ENCODE measurements at places on chromosomes 7 and 10.

GRCh38 chr7:95690367-95690947, 81.9 kb upstream of the DYNC1I1 start:
- DNase-seq = peak; percentile 61

DNA sequence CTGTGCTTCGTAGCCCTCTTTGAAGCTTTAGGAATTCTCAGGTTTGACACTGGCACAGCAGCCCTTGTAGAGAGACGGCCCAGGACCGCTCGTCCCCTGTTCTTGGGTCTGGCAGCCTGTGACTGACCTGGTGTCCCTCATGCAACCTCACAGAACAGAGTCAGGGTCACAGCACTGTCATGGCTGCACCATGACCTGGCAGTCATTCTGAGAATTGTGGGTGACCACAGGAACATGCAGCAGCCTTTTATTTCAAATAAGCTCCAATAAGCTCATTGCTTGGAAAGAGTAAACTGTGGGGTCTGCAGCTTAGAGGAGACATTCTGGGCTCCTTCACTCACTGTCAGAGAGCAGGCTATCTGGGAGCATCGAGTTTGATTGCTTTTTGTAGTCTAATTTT, 42.5 kb downstream of the MYO1G start:
- no peak for DNase-seq

- DNase-seq = no peak
These were observed 311.4 kb upstream of the AKR1E2 start for GRCh38 chr10:4514445-4515108.

DNA sequence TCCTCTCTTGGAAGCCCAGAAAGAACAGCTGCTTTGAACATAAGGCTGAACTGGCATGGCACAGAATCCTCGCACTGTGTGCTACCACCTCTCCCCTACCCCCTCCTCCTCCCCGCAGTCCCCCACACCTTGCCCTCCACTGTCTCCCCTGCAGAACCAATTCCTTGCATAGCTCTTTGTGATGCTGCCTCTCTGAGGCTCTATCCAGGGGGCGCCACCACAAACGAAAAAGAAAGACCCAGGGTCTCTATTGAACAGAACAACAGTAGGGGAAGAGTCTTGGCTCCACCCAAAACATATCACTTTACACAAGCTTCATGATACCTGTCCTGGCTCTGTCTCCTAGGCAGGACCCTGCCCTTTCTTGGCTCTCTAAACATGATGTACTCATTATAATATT, 26.2 kb upstream of the EBLN1 start:
- no peak for DNase-seq

DNA sequence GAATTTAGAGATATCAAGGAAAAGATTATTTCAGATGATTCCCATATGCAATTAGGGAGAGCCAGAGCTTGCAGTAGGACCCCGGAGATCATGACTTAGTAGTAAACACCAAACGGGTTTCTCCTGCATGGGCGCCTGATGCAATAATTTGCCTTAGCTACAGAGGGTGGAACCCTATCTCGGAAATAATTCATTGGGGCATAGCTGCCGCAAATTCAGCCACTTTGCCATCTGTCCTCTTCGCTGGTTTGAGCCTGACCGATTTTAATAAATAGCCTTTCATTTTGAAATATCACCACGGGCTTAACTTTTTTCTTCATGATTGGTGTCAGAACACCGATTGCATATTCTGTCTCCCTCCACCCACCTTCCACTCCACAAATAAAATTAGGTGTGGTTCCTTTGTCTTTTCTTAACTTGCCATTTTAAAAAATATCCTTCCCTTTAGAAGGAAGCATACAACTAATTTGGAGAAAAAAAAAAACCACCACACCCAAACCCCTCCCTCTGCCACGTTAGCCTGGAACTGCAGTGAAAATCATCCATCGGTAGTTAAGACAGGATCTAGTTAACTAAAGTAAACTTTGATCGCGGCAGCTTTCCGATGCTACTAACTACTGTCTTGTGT, 1.4 kb downstream of the GARS1 start:
- DNase-seq = peak; percentile 33

DNA sequence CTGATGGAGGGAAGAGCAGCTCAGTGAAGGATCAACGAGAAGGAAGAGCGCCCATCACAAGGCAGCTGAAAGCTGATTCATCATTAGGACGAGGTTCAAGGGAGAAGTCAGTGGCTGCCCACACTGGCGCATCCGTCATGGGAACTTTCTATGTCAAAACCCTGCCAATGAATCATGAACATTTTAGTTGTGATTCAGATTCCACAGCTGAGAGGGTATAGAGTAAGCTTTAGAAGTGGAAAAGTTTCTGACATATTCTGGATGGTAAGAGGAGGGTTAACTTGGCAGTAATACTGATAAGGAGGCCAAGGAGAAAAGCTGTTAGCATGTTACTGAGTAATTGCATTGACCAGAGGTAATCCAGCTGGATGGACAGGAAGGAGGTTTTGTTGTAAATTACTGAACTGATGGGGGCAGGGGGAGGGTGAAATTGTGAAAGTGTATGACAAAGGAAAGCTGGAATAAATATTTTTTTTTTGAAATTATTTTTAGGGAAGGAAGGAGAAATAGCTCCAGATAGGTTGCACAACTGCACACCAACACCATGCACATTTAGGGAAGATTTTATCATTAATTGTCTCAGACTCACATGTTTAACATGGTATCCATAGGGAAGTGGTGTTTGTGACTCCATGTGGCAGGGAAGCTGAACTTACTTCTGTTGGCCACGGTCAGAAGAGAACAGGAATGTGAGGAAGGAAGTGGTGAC, 78.3 kb upstream of the NRP1 start:
- peak; percentile 93 for DNase-seq

- no peak for DNase-seq
These were observed 9.8 kb upstream of the PARD3 start for GRCh38 chr10:34824870-34825269.

Data from kidney tubule cell (primary cell).